Kidney glomerular epithelial cell (primary cell): ENCODE measurements at places on chromosomes 12 and 14.

GRCh38 chr12:52584156-52584682 lies 10.6 kb upstream of the KRT74 start:
- no peak for DNase-seq

- DNase-seq: no peak
Observed at GRCh38 chr12:27960821-27961220, 11.7 kb downstream of the PTHLH start.

DNA sequence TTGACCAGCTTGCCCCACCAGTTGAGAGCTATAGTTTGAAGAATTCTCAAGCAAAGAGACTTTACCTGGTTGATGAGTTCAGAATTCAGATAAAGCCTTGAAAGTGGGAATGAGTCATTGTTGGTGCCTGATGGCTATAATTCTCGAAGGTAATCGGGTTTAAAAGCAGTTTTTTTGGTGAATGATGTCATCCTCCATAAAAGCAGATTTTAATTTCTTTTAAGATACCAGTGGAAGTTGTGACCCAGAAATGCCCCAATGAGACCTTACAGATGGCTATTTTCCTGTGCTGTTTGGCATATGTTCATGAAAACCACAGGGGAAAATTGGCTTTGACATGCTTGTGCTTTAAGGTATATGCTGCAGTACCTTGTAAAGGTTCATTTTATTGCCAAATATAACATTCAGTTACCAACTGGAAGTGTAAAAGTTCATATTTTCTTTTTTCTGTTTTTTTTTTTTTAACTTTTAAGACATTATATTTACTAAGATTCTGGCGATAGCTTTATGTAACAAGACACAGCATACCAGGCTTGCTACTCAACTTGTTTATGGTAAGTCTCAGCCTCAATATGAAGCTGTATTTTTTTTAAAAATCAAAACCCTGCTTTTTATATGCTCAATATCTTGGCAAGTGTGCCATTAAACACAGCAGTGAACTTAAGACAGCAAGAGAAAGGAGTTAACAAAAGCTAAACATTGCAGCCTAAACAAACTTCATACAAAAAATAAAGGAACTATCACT lies 119.3 kb downstream of the LMNTD1 start:
- peak; percentile 26 for DNase-seq

- no peak for DNase-seq
Observed at GRCh38 chr12:83156815-83157214, 470.1 kb downstream of the TMTC2 start.

- peak; percentile 16 for DNase-seq
Observed at GRCh38 chr12:91778091-91778832, 367.4 kb downstream of the BTG1 start.

- no peak for DNase-seq
Observed at GRCh38 chr12:111178181-111179081, 190.5 kb downstream of the PHETA1 start.

GRCh38 chr12:95700316-95700785 lies 90.2 kb downstream of the NTN4 start:
- peak; percentile 72 for DNase-seq

- DNase-seq: no peak
Observed at GRCh38 chr12:80364056-80364455, 80.0 kb upstream of the PTPRQ start.

GRCh38 chr12:93894391-93895088 lies 217.4 kb downstream of the CRADD start:
- no peak for DNase-seq

DNA sequence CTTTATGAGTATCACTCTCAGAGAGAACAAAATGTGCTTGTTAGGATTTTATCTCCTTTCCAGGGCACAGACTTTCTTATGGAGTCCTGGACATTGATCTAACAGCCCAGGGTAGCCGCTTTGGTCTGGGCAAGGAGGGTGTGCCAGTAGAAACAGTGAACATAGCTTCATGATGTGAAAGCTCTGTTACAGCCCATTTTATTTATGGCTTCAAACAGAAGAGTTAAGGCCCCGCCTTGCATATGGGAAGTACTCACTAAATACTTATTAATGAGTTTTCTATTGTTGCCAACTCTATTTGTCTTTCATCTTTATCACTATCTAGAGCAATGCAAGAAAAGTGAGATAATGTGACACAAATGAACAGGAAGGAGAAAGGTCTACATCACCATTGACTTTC lies 200.5 kb downstream of the NTF3 start:
- DNase-seq: no peak

GRCh38 chr12:30508205-30508967 lies 187.3 kb downstream of the IPO8 start:
- DNase-seq: no peak

GRCh38 chr12:126312457-126312856 lies 1247.2 kb downstream of the AACS start:
- no peak for DNase-seq

- no peak for DNase-seq
Observed at GRCh38 chr14:99271221-99271941, 616 bp downstream of the BCL11B start.

- DNase-seq: no peak
Observed at GRCh38 chr12:7749442-7749841, 2.3 kb upstream of the CLEC4C start.

DNA sequence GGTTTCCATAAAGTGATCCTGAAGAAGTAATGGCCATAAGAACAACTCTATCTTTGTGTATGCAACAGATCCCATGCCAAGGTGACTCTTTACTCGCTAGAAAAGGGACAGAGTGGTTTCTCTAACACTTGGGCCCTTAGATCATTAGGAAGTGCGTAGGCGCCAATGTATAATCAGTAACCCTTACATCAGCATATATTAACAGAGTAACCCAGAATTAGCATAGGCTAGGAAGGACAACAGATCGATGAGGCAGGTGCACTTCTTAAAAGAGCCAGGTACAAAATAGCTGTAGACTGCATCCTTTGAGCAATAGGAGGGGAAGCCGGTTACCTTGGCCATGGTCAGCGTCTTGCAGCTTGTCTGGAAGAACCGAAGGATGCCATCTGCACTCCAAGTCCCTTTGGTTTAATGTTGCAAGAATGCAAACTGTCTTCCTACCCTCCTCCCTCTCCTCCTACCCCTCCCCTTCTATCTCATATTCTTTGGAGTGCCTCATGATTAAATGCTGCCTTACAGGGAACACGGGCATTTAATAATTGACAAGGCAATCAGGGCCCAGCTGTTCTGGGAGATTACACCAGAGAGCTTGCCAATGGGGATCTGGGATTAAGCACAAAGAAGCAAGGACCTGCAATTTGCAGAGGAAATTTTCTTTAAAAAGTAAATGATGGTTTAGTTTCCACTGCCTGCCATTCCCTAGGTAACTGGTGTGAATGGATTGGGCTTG lies 8.0 kb downstream of the GSG1 start:
- no peak for DNase-seq

DNA sequence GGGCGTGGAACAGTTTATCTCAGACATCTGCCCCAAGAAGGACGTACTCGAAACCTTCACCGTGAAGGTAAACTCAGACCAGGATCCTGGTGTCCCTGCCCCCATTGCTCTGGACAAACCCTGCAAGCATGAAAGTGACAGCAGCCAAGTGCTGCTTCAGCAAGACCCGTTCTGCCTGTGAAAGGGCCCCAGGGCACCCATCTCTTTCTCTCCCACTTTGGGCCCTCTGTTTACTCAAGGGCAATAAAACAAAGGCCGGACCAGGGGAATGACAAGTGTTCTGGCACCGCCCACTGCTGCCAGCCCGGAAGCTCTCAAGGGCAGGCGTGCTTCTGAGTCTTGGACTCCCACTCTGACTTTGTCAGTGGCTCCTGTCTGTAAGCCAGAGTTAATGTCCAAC lies 35.3 kb downstream of the CD9 start:
- no peak for DNase-seq

GRCh38 chr12:104640956-104641355 lies 184.2 kb downstream of the CHST11 start:
- no peak for DNase-seq

GRCh38 chr14:45003924-45004323 lies 41.9 kb downstream of the TOGARAM1 start:
- DNase-seq: no peak

GRCh38 chr12:4026517-4026916 lies 153.3 kb upstream of the PARP11 start:
- no peak for DNase-seq

DNA sequence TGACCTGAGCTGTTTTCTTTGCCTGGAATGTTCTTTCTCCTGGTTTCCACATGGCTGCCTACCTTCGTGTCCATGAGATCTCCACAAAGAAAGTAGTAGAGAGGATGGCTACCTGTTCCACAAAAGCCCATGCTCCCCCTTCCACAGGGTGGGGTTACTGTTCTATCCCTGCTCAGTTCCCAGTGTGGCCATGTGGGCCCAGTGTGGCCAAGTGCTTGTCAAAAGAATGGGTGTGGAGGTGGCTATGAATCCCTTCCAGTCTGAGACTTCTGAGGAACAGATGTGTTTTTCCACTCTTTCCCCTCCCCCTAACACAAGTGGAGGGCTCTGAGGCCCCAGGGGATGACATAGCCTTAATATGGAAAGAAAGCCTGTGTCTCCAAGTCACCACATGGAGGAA lies 26.2 kb upstream of the HSP90B1 start:
- no peak for DNase-seq

GRCh38 chr14:21317398-21317797 lies 37.5 kb downstream of the RPGRIP1 start:
- DNase-seq: no peak

- no peak for DNase-seq
Observed at GRCh38 chr12:108573317-108573716, 10.9 kb downstream of the ISCU start.

DNA sequence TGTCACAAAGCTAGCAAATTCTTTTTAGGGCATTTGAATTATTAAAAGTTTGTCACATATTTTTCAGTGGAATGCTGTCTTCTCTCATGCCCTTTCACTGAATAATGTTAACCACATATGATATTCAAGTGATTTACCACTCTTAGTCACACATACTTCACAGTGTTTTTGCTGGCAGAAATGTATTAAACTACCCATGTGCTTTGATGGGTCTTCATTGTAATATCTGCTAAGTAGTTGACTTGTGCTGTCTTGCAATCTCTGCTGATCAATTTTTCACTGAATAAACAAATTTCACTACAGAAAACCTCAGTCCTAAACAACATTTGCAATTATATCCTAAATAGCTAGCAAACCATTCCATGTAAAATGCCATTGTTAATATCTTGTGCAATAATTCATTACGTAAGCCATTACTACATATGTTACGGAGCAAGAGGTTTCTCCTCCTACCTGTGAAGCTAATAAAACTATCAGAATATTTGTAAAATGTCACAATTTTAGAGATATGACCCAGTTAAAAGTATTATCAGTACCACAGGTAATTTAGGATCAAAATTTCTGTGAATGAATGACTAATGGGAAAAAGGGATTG lies 64.6 kb upstream of the LMO3 start:
- no peak for DNase-seq

GRCh38 chr12:701896-702539 lies 38.8 kb upstream of the NINJ2 start:
- DNase-seq: no peak

GRCh38 chr12:105084251-105085250 lies at the start of gene ALDH1L2:
TSS of gene ALDH1L2 (minus strand) at chr12:105084458. CDS start at chr12:105084436, 22 bp downstream.
- DNase-seq: peak; percentile 11

GRCh38 chr12:19529951-19530636 lies 90.8 kb downstream of the AEBP2 start:
- no peak for DNase-seq

DNA sequence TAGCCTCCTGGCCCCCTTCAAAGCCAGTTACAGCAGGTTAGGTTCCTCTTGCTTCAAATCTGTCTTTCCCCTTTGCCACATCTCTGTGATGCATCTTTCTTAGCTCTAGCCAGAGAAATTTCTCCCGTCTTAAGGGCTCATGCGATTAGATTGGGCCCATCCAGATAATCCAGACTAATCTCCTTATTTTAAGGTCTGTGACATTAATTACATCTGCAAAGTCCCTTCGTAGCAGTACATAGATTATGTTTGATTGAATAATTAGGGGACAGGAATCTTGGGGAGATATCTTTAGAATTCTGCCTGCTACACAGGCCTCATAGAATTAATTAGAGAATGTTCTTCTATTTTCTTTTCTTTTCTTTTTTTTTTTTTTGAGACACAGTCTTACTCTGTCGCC lies 79.3 kb downstream of the SPATS2 start:
- no peak for DNase-seq

DNA sequence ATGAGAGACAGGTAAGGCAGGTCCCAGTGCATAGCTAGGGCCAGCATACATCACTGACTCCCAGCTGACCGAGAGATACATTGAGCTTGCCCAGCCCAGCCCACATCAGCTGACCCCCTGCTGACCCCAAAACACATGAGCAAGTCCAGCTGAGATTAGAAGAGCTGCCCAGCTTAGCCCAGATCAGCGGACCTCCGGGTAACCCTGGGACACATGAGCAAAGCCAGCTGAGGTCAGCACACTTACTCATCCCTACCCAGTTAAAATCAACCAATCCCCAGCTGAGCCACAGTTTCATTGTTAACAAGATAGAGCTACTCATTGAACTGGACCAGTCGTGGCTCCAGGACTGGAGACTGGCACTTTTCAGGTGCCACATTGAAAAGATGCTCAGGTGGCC lies 21.8 kb upstream of the FBXO34 start:
- DNase-seq: no peak

DNA sequence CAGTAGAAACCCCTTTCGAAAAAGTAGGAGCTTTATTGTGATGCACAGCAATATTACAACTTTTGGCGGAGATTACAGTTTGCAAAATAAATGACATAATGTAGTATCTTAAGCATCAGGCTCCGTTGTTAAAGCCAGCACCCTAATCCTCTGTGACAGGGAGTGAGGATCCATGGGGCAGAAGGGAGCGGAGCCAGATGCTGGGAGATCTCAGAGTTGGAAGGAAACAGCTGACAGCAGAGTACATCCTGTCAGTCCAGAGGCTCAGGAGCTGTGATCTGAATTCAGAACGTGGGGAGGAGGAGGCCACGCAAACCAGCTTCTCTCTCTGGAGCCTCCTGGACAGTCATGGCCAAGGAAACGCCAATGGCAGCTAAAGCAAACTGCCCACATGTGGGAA lies 55.7 kb downstream of the TMTC1 start:
- no peak for DNase-seq

DNA sequence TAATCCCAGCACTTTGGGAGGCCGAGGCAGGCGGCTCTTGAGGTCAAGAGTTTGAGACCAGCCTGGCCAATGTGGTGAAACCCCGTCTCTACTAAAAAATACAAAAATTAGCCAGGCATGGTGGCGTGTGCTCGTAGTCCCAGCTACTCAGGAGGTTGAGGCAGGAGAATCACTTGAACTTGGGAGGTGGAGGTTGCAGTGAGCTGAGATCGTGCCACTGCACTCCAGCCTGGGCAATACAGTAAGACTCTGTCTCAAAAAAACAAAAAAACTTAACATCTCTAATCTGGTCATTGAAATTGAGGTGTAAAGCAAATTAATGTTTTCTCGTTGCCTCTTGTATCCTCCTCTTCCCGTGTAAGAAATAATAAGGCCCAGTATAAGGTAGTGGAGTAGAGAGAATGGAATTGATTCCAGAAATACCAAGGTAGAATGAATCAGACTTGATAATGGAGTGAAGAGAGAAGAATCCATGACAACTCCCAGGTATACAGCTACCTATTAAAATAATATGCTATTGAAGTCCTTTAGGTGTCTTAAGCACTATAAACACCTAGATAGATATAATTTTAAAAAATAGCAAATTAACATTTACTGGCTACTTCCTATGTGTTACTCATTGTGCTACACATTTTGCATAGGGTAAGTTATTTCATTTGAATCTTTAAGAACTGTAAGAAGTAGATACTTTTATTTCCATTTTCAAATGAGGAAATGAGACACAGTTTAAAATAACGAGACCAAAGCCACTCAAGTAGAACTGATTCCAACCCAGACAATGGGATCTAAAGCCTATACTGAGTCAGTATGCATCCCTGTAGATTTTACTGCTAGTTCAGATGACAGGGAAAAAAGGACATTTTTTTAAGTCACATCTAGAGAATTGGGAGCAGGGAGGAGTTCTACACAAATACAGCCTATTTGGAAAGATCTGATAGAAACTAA lies 23.2 kb downstream of the RAP1B start:
- peak; percentile 22 for DNase-seq
